Erythroblast (primary cell): ENCODE measurements at places on chromosomes 13 and 19.

DNA sequence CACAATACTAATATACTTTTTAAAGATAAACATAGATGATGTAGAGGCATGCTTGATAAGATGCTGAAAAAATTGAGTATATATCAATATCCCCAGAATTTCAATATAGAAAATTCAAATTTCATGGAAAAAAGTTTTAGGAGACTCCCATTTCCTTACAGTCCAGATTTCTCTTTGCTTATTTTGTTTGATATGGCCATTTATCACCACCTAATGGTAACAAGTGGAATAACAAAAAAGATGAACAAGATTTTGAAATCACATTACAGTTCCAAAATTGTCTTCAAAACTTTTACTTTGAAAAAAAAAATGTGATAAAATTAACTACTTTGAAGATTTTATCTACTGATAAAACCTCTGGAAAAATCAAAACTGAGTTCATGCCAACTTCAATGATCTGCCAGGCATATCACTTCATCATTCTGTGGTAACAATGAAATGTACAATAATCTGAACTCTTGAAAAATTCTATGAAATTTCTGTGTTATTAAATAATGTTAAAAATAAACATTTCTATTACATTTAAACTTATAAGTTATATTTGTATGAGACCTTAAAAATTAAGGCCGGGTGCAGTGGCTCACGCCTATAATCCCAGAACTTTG, 17.5 kb downstream of the MIPEP start:
- peak; percentile 43 for DNase-seq

- no peak for DNase-seq
Measured at GRCh38 chr13:80524447-80525215, 183.7 kb upstream of the SPRY2 start.

- no peak for DNase-seq
Measured at GRCh38 chr13:26017932-26018665, 33.7 kb downstream of the SHISA2 start.

DNA sequence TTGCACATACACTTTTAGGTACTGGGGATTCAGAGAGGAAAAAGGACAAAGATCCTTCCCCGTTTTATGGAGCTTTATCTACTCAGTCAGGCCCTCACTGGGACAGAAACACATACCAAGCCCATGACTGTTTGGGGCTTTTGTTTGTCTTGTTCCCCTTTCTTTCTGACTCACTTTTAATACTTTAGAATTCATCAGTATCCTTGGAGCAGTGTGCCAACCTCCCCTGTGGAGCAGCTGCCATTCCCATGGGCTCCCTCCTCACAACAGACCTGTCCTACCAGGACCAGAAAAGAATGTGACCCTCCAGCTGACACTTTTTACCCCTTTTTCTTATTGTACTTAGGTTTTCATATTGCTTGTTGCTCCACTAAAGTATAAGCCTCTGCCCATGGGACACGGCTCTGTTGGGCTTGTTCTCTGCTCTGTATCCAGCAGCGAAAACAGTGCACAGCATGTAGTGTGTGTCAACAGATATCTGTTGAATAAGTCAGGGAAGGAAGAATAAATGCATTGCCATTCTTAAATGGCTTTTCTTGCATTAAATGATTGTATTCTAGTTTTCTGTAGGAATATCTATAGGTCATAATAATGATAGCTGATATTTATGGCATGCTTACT, 431.1 kb downstream of the EFNB2 start:
- no peak for DNase-seq

DNA sequence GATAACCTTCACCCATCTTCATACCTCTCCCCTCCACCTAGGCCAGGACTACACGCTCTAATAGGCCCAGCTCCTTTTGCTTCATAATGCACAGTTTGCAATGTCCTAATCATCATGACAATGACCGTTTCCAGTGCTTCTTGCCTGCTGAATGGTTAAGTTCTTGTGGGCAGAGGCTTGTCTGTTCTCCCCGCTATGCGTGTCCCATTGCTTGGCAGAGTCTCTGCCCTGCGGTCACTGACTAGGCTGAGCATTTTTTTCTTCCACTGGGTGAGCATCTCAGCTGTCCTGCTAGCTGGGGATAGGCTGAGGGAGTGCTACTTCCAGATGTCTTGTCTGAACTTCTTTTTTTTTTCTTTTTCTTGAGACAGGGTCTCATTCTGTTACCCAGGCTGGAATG, 314.7 kb downstream of the UQCRFS1 start:
- DNase-seq, result no peak

DNA sequence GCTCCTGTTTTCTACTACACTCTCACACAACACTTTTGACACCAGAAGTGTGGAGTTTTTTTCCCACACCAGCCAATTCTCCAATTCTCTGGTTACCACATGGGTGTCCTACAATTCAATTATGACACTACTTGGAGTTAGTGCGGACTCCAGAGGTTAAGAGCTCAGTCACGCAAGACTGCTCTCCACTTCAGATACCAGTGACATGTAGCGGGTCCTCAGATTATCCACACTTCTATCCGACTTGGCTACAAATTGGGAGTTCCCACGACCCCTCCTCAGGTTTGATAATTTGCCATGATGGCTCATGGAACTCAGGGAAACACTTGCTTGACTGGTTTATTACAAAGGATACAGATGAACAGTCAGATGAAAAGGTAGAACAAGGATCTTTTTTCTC, 32.9 kb downstream of the PAN3 start:
- no peak for DNase-seq

DNA sequence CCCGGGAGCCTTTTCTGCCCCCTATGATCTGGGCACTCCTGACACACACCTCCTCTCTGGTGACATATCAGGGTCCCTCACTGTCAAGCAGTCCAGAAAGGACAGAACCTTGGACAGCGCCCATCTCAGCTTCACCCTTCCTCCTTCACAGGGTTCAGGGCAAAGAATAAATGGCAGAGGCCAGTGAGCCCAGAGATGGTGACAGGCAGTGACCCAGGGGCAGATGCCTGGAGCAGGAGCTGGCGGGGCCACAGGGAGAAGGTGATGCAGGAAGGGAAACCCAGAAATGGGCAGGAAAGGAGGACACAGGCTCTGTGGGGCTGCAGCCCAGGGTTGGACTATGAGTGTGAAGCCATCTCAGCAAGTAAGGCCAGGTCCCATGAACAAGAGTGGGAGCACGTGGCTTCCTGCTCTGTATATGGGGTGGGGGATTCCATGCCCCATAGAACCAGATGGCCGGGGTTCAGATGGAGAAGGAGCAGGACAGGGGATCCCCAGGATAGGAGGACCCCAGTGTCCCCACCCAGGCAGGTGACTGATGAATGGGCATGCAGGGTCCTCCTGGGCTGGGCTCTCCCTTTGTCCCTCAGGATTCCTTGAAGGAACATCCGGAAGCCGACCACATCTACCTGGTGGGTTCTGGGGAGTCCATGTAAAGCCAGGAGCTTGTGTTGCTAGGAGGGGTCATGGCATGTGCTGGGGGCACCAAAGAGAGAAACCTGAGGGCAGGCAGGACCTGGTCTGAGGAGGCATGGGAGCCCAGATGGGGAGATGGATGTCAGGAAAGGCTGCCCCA, 8.5 kb upstream of the CEACAM7 start:
- DNase-seq, result no peak

DNA sequence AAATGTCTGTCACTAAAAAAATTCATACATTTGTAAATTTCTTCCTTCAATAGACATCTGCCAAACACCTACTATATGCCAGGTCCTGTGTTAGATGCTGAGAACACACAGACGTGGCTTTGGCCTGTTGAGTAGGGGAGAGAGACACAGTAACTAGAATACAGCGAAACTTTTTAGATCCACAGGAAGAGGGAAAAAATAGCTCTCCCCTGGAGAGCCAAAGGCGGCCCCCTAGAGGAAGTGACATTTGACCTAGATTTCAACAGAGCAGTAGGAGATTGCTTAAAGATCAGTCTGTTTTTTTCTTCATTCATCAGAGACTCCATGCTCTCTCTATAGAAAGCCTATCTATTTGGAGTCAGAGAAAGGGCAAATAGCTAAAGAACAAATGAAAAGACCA, 11.3 kb downstream of the LCP1 start:
- peak; percentile 37 for DNase-seq

GRCh38 chr13:95689582-95689926, 12.6 kb downstream of the DNAJC3 start:
- no peak for DNase-seq

- DNase-seq, result no peak
Measured at GRCh38 chr13:97306645-97307044, 84.5 kb downstream of the MBNL2 start.

- no peak for DNase-seq
Measured at GRCh38 chr19:31560086-31561060, 211.1 kb upstream of the TSHZ3 start.

- no peak for DNase-seq
Measured at GRCh38 chr19:39839678-39840327, 5.8 kb upstream of the DYRK1B start.

- DNase-seq, result no peak
Measured at GRCh38 chr19:35212241-35212640, 16.3 kb downstream of the FAM187B start.

- DNase-seq, result no peak
Measured at GRCh38 chr13:74726206-74726605, 592.0 kb upstream of the KLF12 start.

GRCh38 chr19:51719251-51719988, 4.4 kb downstream of the HAS1 start:
- no peak for DNase-seq

- DNase-seq, result no peak
Measured at GRCh38 chr19:46741447-46741846, 4.4 kb upstream of the FKRP start.

GRCh38 chr13:79468819-79469218, 12.1 kb upstream of the NDFIP2 start:
- no peak for DNase-seq

- DNase-seq, result no peak
Measured at GRCh38 chr13:91313581-91313980, 33.9 kb upstream of the MIR17HG start.

DNA sequence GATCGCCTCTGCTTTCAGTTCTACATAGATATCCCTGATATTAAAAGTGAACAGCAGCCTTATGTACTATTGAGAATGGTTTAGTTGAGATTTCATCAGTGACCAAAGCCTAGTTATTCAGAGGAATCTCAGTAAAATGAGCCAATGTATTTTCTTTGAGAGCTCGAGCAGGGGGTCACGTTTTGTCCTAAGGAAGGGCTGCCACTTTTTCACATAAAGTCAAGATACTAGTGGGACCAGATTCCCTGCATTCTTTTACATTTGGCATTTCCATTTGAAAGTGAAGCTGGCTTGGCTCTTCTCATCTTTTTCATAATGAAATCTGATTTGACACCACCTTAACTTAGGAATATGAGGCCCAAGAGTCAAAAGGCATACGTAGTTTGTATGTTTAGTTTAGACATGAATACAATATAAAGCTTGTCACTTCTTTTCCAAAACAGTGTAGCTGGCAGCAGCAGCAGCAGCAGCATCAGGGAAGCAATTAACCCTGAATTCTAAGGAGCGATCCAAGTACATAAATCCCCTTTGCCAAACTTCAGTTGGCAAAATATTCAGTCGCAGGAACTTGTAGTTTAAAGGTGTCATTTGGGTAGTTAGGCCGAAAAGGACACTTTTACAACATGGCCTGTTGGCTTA, 1752.2 kb upstream of the PCDH20 start:
- DNase-seq, result no peak

DNA sequence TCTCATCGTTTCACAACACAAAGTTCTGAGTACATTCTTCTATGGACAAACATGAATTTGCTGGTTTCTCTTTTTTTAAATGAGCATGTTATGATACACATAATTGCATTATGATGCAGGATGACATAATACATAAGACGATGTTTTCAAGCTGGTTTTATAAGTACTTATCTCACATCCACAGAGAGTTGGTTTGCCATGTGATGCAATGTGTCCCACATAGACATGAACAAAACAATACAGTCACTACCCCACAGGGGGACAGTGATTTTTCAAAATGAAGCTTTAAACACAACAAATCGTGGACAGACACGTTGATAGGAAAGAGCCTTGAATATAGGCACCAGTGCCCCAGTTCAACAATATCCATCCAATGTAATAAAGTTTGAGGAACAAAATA, 447.1 kb downstream of the KLF12 start:
- DNase-seq, result no peak

- DNase-seq, result no peak
Measured at GRCh38 chr19:1533510-1534150, 9.8 kb downstream of the PLK5 start.

DNA sequence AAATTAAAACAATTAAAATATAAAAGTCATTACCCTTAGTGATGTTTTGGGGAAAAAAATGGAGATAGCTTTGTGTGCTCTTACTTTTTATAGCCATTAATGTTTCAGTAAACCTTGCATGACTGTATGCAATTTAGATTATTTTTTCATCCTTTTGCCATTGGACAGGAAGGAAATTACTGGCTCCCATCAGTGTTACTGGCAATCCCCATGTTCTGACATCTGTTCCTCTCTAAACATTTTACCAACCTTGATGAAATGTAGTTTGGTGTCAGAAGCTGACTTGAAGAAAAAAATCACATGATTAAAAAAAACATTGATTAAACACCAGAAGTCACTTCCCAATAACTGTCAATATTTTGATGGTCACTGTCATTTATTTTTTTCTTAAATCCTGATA, 52.3 kb upstream of the ZNF536 start:
- no peak for DNase-seq

DNA sequence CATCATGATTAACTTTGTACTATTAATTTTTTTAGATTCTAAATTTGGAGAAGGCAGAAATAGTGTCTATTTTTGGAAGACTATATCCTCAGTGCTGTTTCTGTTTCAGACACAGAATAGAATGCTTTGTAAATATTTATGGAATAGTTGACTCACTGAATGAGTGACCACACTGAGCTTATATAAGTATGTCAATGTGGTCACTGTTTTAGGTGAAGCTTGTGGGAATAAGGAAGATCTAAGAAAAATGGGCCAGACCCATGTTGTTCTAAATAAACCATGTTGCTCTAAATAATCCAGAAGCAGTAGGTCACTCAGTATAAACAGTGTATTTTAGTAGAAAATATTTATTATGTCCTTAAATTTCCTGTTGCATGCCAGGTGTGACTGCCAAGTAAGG, 45.5 kb upstream of the DACH1 start:
- DNase-seq, result no peak

DNA sequence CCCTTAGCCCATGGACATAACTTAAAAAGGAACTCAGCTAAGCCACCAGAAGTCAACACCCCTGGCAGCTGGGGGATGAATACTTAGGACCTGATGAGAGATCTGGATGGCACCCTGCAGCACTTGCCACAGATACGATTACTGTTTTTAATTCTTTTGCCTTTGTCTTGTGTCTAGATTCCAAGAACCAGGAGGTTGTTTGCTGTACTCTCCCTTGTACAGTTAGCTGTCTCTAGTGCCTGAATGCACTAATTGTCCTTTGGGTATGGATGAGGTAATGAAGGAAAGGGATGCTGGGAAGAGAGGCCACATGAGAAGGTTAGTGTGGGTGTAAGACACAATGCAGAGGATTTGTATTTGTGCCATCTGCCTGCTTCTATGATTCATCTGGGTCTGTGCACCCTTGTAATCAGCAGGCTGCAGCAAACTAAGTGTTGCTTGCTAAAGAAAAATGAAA, 385.8 kb downstream of the KCNRG start:
- no peak for DNase-seq
